ENCODE measurements at places on chromosomes 3 and 15. TPM values are rescaled to one million over a fixed set of nuclear protein-coding genes. Genes with fewer than 3 reads are reported as not detected.

CLDN11 gene
- 515 TPM for total RNA-seq

DNA sequence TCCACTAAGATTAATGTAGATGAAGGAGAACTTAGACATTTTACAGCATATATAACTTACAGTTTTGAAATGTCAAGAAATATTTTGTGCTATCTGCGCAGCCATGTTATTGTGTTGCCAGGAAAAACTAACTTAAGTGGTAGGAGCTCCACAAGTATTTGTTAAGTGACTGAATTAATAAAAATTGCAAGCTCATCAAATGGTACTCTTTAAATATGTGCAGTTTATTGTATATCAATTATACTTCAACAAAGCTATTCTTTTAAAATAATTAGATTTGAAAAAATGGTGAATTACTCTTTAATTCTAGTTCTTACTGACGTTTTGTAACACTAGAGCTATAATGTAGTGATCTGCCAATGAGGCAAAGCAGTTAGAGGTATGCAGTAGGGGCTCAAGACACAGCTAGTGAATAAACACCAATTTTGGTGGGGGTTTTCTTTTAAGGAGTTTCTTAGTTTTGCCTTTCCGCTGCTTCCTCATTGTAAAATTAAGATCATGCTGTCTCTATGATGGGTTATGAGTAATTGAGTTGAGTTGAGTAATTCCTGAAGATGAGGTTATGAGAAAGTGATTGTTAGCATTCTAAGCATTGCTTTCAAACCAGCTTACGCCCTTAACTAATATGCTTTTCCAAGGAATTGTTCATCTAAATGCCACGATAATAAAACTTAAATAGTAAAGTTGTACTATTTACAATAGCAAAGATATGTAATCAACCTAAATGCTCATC lies 10.9 kb upstream of the LXN start:
- DNase-seq: no peak

- DNase-seq: peak; percentile 57
Observed at GRCh38 chr15:39582286-39582976, 1.6 kb downstream of the THBS1 start.

DNA sequence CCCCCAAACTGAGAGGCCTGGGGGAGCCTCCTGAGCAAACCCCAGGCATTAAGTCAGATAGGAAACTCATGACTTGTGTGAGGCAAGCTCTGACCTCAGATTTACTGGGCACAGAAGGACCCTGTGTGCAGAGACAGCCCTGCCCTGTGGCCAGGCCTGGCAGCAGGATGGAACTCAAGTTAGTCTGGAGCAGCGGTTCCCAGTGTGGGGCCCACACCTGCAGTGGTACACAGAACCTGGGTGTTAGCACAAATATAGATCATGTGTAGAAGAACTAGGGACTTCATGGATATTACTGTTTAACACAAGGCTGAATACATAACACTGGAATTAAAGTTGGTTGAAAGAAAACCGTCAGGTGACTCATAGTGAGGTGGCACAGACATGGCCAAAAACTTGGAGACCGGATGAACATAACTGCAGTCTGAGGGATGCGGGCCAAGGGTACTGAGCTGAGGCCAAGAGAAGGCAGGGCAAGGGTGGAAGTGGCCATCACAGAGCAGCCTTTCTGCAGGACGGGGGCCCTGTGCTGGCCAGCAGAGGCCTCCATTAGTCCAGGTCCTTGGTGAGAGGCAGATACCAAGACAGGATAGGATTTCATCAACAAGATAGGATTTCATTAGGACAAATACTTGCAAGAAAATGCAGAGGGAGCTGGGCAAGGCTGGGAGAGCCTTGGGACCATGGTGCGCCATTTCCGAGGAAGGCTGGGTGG lies 40.9 kb downstream of the IRAK2 start:
- peak; percentile 89 for DNase-seq

DNA sequence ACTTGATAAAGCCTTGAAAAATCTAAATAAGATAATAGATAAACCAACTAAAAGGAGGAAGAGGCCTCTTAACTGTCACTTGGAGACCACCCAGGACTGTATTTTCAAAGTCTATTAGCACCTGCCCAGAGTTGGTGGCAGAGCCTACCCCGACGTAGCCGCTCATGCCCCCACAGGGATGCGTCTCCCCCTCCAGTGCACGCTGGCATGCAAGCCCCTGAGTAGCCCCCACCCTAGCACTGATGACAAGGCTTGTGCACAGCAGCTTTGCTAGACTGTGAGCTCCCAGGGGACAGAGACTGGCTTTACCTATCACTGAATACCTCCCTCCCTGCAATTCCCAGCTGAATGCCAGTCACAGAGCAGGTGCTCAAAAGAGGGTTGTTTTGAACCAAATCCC lies 54.1 kb upstream of the HES1 start:
- no peak for DNase-seq

- peak; percentile 82 for DNase-seq
Observed at GRCh38 chr3:148075771-148076716, 621.7 kb upstream of the AGTR1 start.

DNA sequence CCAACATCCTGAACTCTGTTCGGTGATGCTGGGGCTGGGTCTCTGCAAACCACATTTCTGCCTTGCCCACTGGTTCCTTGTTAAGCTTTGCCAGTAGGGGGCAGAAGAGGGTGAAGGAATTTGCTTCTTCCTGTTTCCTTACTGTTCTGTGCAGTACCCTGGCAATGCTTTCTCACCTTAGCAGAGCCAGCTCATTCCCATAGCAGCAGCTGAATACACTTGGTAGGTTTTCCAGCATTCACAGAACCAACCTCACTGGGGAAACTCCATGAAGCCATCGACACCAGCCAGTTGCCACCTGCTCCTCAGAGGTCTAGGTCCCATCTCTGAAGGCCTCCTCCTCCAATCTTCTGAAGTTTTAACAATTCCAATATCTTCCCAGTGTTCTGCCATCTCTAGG lies 308.4 kb downstream of the PDCD6IP start:
- DNase-seq: peak; percentile 79

- DNase-seq: no peak
Observed at GRCh38 chr3:40306336-40306735, 3.2 kb upstream of the EIF1B start.

DNA sequence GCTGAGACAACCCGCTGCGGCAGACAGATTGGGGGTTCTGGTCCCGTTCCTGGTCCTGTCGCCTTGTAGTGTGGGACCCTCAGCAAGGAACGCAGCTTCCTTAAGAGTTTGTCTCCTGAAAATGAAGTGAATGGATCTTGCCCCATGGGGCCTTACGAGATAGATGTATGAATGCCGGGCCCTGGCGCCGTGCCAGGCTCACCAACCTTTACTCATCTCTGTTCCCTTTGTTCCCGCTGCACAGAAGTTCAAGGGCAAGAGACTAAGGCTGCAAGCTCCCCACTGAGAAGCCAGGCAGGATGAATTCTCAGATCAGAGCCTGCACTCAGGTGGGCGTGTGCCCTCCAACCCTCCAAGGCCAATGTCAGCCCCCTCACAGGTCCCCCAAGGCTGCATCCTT lies 162.7 kb upstream of the IQSEC1 start:
- DNase-seq: no peak

DNA sequence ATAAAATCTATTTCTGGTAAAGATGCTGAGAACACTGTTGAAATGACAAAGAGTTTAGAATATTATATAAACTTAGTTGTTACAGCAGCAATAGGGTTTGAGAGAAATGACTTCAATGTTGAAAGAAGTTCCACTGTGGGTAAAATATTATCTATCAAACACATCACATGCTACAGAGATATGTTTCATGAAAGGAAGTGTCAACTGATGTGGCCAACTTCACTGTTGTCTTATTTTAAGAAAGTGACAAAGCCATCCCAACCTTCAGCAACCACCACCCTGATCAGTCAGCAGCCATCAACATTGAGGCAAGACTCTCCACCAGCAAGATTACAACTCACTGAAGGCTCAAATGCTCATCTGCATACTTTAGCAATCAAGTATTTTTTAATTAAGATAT lies 20.2 kb downstream of the TMEM39A start:
- no peak for DNase-seq

DNA sequence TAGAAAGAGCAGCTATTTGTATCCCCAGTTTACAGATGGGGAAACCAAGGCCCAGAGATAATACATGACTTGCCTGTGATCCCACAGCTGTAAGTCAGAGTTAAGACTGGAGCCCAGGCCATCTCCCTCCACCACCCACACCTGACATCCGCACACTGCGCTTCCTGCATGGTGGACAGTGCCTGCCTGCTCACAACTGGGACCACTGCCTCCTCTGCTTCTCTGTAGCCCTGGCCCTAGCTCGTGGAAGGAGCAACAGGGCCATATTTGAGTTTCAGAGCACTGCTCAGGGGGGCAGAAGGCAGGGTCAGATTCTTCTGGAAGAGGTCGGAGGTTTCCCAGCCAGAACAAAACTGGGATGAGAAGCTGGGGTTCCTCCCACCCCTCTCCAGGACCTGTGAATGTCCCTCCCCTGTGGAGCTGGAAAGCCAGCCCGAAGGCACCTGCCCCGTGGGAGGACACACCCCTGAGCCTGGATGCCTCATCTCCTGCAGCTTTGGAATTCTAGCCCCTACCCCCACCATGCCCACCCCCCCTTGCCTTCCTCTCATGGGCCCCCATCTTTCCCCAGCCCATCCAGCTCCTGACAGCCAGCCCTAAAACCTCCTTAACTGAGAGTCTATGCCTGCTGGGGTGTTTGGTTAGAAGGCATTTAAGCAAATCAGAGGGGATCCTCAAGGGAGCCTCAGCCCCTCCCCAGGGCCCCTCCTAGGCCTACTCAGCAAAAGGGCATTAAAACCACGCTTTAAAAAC lies 100.1 kb downstream of the TPRA1 start:
- DNase-seq: no peak

- DNase-seq: no peak
Observed at GRCh38 chr15:65408324-65409035, 14.3 kb downstream of the IGDCC4 start.

DNA sequence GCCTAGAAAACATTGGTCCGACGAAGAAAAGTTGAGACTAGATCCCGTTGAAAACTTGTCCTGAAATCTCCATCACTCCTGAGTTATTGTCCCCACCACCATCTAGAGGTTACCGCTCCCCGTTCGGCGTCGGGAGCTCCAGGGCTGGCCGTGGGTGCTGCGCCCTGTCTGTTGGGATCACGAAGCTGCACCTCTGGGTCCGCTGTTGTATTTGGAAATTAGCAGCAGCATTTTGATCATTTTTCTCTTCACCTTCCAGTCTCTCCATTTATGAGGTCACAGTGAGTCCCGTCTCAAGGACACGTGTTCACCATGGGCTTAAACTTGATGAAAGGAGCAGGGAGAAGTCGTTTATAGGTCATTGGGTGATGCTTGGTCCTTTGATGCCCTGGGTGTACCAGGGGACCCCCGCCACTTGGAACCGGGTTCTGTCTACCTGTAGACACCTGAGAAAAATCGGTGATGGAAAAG lies 565 bp downstream of the MANF start:
- DNase-seq: peak; percentile 25

FAM81A gene
- not detected for total RNA-seq

ACVR2B gene
- 4.2 TPM for total RNA-seq

DNA sequence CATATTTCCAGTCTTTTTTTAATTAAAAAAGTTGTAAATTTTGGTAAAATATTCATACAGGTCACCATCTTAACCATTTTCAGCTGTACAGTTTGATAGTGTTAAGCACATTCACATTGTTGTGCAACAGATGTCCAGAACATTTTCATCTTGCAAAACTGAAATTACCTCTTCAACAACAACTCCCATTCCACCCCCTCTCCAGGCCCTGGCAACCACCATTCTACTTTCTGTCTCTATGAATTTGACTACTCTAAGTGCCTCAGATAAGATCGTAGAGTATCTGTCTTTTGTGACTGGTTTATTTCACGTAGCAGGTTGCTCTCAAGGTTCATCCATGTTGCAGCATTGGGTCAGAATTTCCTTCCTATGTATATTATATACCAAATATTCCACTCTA lies 76.0 kb downstream of the SLCO3A1 start:
- no peak for DNase-seq

KLHL40 gene
- total RNA-seq: not detected

- DNase-seq: no peak
Observed at GRCh38 chr3:58157700-58158099, 53.1 kb downstream of the DNASE1L3 start.

DNA sequence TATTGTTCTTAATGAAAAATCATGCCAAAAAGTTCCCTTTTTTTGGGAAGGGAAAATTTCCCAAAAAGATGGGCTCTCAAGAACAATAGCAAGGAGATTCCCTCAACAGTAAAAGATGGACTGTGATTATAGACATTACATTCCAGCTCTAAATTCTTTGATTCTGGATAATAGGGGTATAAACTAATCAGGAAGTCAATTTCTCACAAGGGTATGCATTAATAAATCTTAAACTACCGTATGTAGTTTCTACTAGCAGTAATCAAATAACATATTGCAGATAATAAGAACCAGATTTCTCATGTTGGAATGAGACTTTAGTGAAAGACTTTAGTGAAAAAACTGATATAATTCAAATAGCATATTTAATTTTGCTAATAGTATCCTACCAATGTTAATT lies 144.8 kb upstream of the PTPRG start:
- no peak for DNase-seq

- DNase-seq: no peak
Observed at GRCh38 chr3:8762607-8763377, 6.6 kb downstream of the OXTR start.

DNA sequence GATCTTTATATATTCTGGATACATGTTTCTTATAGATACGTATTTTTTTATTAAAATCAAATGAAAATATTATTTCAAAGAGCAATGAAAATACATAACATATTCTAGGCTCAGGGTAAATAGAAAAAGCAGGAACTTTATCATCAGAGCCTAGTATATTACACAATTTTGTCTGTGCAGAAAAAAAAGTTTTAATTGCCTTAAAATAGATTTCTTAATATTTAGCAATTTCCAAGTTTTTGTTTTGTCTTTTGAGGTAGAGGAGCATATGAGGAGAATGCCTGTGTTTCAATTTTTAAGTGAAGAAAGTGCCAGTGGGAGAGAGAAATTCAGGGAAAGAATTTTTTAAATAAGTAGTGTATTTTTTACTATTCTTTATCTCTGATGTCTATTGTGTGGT lies 10.5 kb downstream of the CAPN7 start:
- DNase-seq: no peak

DNA sequence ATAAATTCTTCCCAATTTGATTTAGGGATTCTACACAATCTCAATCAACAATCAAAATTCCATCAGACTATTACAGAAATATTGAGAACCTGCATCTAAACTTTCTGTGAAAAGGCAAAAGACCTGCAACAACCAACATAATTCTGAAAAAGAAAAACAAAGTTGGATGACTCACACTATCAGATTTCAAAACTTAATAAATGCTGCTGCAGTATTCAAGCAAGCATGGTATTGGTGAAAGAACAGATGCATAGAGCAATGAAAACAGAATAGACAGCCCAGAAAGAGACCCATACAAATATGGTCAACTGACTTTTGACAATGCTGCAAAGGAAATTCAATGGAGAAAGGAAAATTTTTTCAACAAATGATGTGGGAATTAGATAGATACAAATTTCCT lies 477.1 kb upstream of the NR2F2 start:
- DNase-seq: no peak

VWA5B2 gene
- total RNA-seq: 0.05 TPM

LHFPL4 gene
- not detected for total RNA-seq

DNA sequence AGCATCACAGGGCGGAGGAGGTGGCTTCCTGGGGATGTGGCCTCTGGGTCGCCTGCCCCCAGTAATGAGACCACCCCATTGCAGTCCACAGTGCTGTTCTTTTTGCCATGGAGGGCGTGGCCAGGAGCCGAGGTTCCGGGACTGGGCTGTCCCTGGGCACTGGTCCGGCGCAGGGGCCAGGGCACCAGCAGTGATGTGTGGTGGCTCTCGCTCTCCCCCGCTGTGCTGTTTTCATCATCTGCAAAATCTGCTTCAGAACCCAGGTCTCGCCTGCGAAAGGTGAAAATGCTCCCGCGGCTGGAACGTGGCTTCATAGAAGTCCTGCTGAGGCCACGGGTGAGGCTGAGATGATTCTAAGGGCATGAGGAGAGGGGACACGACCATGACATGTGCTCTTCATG lies 45.8 kb downstream of the SCN5A start:
- DNase-seq: no peak
